ENCODE measurements at places on chromosomes 12 and 14.

DNA sequence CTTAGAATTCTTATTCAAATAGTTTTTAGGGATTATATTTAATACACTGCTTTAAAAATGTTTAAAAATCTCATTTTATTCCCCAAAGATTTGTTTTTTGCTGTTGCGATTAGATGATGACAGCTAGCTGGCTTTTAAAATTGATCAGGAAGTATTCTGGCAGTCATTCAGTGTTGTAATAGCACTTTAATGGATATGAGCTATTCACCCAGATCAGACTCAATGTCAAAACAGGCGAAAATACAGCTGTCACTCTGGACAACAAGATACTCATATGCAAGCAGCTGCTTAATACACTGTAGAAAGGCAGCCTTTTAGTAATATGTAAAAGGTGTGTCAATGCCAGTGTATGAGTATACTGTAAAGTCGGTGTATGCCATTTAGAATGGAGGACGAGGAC is 91.7 kb downstream of the NPAS3 start:
- H3K36me3 ChIP-seq = no peaks in the 10 kb centered on the region
- no peaks in the 10 kb centered on the region for H3K27me3 ChIP-seq
- no peak overlapping the region for H3K27ac ChIP-seq
- no peaks in the 10 kb centered on the region for H3K4me1 ChIP-seq
- no peak overlapping the region for H3K4me3 ChIP-seq

- no peak overlapping the region for H3K4me3 ChIP-seq
- no peak overlapping the region for H3K27ac ChIP-seq
- no peak for DNase-seq
- no peaks in the 10 kb centered on the region for H3K27me3 ChIP-seq
- H3K36me3 ChIP-seq = no peaks in the 10 kb centered on the region
Observed at GRCh38 chr12:45425426-45425825, 209.5 kb downstream of the ANO6 start.

DNA sequence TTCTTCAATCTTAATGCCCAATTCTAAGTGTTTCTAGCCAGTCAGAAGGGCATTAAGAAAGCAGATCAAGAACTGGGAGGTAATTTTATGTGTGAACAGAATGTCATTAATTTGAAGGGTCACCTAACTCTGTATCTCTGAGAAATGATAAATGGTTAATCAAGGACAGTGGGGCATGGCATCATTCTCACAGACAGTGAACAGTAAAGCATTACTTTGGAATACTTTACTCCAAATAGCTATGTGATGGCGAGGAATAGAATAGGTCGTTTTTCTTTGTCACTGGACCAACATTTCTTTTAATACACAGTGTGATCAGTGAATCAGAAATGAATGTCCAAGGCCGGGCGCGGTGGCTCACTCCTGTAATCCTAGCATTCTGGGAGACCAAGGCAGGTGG is 166.1 kb upstream of the KRR1 start:
- H3K27me3 ChIP-seq = no peaks in the 10 kb centered on the region
- no peak for DNase-seq
- H3K36me3 ChIP-seq = no peaks in the 10 kb centered on the region
- no peaks in the 10 kb centered on the region for H3K4me1 ChIP-seq
- H3K27ac ChIP-seq = no peak overlapping the region
- no peak overlapping the region for H3K4me3 ChIP-seq

- no peak overlapping the region for H3K4me3 ChIP-seq
- H3K27me3 ChIP-seq = no peaks in the 10 kb centered on the region
- no peak for DNase-seq
- H3K27ac ChIP-seq = no peak overlapping the region
Observed at GRCh38 chr14:38079268-38079667, 128.4 kb upstream of the SSTR1 start.

DNA sequence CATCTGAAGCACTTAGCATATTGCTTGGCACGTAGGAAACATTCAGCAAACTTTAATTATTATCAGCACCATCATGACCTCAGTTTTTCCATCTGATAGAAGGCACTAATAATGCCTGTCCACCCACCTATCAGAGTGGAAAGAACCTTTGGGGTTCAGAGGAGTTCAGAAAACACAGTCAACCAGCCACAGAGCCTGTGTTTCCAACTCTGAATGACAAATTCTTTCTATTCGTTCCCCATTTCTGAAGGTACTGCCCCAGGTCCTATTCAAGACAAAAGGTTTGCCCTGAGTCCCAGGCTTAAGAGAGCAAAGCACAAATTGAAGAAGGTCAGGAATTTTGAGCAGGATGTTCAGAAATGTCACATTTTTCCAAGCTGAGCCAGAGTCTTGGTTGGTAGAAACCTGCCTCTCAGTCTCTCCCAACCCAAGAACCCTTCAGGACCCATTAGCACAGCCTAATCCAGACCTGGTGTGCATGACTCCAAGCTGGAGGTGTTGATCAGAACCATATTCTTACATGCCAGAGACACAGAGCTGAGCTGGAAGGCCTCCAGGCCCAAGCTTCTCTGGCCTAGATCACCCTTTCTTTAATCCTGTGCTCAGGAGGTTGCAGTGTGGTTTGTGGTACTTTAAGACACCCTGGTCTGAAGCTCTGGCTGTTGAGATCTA is 114.4 kb downstream of the TBX5 start:
- no peaks in the 10 kb centered on the region for H3K27me3 ChIP-seq
- no peak overlapping the region for H3K27ac ChIP-seq
- H3K4me3 ChIP-seq = no peak overlapping the region

DNA sequence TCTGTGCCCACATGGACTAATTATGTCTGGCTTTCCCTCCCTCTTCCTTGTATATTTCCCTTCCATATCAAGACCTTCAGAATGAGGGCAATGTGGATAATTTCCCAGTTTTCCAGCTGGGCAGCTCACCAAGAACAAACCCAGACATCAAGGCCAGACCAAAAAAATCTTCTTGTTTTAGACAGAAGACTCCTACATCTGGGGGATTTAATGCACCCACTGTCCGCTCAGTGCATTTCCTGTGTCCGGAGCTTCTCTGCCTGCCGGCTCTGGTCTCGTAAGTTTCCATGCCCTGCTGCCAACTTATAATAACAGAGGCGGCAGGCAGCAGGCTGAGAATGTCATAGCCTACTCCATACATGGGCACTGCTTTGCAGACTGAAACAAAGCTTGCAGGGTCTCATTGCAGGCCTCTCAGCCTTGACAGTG is 207.2 kb upstream of the BCL2L14 start:
- no peaks in the 10 kb centered on the region for H3K27me3 ChIP-seq
- H3K4me3 ChIP-seq = no peak overlapping the region
- no peak for DNase-seq

DNA sequence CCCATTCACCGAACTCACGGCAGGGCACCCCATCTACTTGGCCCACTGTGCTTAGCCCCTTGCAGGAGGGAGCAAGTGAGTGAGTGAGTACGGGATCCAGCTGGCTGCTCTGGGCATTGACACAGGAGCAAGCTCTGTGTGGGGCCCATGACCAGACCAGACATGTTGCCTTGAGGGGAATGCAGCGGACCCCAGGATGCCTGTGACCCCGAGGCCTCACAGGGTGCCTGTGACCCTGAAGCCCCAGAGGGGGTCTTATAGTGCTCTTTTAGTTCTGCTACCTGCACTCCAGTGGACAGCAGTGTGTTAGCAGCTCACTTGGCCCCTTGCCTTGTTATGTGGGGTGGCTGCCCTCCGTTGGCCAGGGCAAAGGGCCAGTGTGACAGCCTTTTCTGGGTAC is 255.8 kb downstream of the ETNK1 start:
- no peaks in the 10 kb centered on the region for H3K4me1 ChIP-seq
- H3K36me3 ChIP-seq = no peaks in the 10 kb centered on the region
- no peaks in the 10 kb centered on the region for H3K27me3 ChIP-seq
- H3K27ac ChIP-seq = no peak overlapping the region
- H3K4me3 ChIP-seq = no peak overlapping the region

DNA sequence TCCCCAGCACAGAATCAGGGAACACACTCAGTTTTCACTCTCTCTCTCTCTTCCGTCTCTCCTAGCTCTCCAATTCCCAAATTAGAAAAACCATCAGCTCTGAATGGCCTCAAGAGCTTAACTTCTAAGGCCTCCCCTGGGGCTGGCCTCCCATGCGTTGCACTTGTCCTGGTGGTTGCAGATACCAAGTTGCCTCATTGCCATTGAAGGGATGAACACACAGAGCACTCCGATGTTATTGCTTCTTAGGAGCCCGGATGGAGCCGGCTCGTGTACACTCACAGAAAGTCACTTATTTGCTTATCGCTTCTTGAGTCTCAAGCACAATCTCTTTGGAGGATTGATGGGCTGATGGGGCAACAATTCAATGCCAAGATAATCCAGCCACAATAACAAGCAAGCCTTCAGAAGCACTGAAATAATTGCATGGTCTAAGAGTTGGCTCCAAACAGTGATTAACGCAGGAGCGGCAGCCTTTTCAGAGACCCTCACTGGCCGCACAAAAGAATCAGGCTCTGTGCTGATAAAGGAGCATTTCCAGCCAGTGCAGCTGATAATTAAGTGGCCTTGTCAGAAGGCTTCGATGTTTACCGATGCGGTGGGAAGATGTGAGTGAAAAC is 175.8 kb upstream of the TMEM132C start:
- no peak overlapping the region for H3K27ac ChIP-seq
- no peak overlapping the region for H3K4me3 ChIP-seq
- no peak for DNase-seq
- no peaks in the 10 kb centered on the region for H3K36me3 ChIP-seq

- H3K27me3 ChIP-seq = no peaks in the 10 kb centered on the region
- no peak overlapping the region for H3K27ac ChIP-seq
- H3K4me3 ChIP-seq = no peak overlapping the region
- H3K4me1 ChIP-seq = no peaks in the 10 kb centered on the region
- no peaks in the 10 kb centered on the region for H3K36me3 ChIP-seq
- no peak for DNase-seq
Observed at GRCh38 chr14:100619396-100620254, 32.4 kb upstream of the BEGAIN start.

DNA sequence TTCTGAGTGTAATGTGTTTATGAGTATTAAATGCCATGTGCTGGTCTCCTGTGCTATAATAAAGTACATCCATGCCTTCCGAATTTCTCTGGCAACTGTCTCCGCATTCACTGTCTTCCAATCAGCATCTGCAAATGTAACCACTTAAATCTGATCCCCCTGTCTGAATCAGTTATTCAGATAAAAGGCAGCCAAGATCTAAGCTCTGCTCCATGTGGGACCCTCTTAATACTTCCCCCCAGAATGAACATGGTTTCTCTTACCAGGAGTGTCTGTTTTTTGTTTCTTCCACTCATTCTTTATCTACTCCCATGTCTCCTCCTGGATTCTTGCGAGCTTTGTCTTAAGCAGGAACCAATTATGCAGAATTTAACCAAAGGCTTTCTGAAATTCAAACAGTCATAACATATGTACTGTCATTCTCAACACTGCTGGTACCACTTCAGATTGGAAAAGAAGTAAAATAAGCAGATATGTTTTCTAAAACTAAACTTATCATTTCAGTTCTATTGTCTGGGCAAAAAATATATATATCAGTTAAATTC is 996.7 kb upstream of the FLRT2 start:
- DNase-seq = no peak
- no peak overlapping the region for H3K4me3 ChIP-seq
- no peaks in the 10 kb centered on the region for H3K36me3 ChIP-seq
- H3K27me3 ChIP-seq = no peaks in the 10 kb centered on the region
- no peaks in the 10 kb centered on the region for H3K4me1 ChIP-seq
- no peak overlapping the region for H3K27ac ChIP-seq

DNA sequence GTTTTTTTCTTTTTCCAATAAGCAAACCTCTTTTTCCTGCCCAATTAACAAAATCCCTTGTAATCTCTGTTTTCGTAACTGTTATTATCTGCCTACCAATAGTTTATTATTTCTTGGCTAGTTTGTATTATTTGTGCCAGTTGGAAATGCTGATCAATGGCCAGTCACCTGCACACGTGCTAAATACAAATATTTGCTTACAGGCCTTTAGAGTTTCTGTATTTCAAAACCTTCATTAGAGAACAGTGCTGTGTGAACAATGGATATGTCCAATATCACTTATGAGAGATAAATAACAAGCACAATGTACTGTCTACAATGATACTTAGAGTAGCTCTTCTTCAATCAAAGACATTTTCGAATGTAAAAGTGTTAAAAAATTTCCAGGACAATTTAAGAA is 10.8 kb upstream of the DYRK2 start:
- H3K27ac ChIP-seq = no peak overlapping the region
- no peaks in the 10 kb centered on the region for H3K36me3 ChIP-seq
- no peak overlapping the region for H3K4me3 ChIP-seq

- no peak for DNase-seq
- no peaks in the 10 kb centered on the region for H3K27me3 ChIP-seq
- no peaks in the 10 kb centered on the region for H3K36me3 ChIP-seq
- no peak overlapping the region for H3K4me3 ChIP-seq
- H3K4me1 ChIP-seq = no peaks in the 10 kb centered on the region
Observed at GRCh38 chr12:46554460-46554859, 181.9 kb upstream of the SLC38A2 start.

DNA sequence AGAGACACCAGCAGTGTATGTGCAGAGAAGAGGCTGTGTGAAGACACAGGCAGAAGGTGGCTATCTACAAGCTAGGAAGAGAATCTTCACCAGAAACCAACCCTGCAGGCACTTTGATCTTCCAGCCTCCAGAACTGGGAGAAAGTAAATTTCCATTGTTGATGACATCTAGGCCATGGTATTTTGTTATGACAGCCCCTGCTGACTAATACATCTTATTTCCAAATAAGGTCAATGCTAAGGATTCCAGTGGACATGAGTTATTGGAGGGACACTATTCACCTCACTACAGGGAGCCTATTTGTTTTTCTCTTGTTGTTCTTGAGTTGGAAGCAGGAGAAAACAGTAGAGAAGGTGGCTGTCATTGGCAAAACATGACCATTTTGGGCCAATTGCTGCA is 88.5 kb upstream of the RIN3 start:
- DNase-seq = no peak
- H3K27ac ChIP-seq = no peak overlapping the region
- no peaks in the 10 kb centered on the region for H3K27me3 ChIP-seq
- no peaks in the 10 kb centered on the region for H3K4me1 ChIP-seq

DNA sequence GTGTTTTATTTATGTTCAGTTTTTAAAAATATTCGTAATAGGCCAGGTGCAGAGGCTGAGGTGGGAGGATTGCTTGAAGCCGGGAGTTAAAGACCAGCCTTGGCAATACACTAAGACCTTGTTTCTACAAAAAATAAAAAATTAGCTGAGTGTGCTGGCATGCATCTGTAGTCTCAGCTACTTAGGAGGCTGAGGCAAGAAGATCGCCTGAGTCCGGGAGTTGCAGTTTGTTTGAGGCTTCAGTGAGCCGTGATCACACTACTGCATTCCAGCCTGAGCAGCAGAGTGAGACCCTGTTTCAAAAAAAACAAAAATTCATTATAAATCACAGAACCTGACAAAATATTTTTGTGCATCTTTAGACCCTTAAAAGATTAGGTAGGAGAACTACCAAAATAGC is 240.1 kb upstream of the ARHGAP5 start:
- no peak overlapping the region for H3K4me3 ChIP-seq
- DNase-seq = no peak
- no peak overlapping the region for H3K27ac ChIP-seq
- H3K27me3 ChIP-seq = no peaks in the 10 kb centered on the region

DNA sequence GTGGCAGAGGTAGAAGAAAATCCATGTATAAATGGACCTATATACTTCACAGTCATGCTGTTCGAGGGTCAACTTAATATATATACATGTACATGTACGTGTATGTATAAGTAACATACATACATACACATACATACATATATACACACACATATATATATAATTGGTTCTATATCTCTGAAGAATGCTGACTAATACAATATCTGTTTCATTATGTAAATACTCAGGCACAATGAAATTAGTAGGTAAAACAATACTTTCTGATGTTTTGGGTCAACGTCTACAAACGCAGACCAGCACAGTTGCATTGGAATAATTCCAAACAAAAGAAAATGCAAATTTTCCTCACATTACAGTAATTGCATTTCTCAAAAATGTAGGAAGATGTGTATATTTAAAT is 202.7 kb upstream of the DAAM1 start:
- H3K4me1 ChIP-seq = no peaks in the 10 kb centered on the region
- no peaks in the 10 kb centered on the region for H3K27me3 ChIP-seq
- no peak overlapping the region for H3K4me3 ChIP-seq
- DNase-seq = no peak

Data from iPS DF 6.9 (cell line).